ENCODE measurements at places on chromosomes 16 and 17.

- no peak for DNase-seq
Observed at GRCh38 chr17:18974407-18975149, 22.6 kb downstream of the SLC5A10 start.

- no peak for DNase-seq
Observed at GRCh38 chr17:68737761-68738443, 136.7 kb upstream of the FAM20A start.

DNA sequence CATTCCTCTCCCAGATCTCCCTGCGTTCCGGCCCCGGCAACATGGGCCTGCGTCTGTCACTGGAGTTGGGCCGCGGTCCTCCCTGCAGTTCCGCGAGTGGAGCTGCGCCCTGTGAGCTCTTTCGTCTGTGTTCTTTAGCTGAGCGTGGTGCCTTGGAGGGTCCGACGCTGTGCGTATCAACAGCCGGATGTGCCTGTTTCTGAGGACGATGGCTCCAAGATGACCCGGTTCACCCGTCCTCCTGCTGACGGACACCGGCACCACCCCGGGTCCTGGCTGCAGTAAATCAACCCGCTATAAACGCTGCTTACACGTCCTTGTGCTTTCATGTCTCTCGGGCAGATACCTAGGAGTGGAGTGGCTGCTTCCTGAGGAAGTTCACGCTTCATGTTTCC, 44.8 kb upstream of the GNG13 start:
- no peak for DNase-seq

- DNase-seq = no peak
Observed at GRCh38 chr17:19650826-19651225, 2.3 kb downstream of the ALDH3A2 start.

- no peak for DNase-seq
Observed at GRCh38 chr17:53749178-53749577, 73.5 kb upstream of the KIF2B start.

DNA sequence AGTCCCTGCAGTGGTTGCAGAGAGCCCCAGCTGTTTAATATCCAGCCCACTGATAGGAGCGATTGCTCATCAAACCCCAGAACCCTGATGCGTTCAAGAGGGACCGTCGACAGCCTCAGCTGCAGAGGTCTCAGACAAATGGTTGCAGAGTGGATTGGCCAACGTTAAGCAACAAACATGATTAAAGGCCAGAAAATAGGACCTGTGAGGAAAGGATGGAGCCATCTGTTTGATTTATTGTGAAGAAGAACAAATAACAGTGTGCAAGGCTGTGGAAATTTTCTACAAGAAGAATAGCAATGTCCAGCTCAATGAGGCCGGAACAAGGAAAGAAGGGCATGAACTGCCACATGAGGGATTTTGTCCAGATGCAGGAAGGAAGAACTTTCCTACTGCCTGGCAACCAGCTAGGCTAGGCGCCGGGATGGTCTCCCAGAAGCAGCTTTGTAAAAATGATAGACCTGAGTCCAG, 138.4 kb upstream of the DNAH9 start:
- no peak for DNase-seq

DNA sequence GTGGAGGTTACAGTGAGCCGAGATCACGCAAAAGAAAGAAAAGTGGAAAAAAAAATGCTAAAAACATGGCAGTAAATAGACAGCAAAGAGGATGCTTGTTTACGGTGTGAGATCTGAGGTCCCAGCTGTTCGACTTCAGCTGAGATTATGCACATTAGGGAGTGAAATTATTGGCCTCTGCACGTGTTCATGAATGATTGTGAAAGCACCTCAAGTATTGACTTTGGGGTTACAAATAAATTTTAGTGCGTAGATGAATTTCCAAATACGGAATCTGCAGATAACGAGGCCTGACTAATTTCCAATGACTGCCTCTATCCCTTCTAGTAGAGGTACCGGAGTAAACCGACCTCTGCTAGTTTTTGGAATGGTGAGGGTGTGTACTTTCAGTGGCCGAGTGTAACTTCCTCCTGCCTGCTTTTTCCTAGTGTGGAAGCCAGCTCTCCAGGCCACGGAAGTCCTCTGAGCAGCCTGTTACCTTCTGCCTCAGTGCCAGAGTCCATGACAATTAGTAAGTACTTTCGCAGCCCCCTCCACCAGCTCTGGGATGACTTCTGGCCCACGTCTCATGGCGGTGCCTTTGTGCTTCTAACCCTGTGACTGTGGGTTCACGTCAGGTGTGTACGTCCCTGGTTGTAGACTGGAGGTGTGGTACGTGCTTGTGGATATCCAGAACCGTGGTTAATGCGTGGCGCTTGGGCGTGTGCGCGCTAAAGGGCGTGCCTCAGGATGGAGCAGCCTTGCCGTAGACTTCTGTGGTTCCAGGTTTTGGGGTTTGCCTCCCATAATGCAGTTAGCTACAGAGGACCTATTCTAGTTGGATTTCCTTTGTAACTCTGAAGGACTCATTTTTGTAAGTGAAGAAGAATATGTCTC, 102.1 kb downstream of the SNX29 start:
- DNase-seq = no peak

DNA sequence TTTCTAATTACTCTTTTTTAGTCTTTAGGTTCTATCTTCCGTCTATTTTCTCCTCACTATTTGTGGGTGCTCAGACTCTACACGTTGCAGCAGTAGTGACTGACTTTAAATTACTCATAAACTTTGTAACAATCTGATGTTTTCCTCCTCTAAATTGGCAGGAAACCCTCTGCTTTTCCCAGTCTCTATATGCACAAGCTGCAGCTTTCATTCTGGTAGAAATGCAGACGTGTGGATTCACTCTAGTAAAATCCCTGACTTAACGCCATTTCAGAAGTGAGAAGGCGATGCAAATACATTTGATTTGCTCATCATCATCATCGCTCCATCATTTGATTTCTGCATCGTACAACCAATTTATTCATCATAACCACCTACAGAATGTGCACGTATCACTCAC, 561.0 kb upstream of the ZFHX3 start:
- DNase-seq = no peak

DNA sequence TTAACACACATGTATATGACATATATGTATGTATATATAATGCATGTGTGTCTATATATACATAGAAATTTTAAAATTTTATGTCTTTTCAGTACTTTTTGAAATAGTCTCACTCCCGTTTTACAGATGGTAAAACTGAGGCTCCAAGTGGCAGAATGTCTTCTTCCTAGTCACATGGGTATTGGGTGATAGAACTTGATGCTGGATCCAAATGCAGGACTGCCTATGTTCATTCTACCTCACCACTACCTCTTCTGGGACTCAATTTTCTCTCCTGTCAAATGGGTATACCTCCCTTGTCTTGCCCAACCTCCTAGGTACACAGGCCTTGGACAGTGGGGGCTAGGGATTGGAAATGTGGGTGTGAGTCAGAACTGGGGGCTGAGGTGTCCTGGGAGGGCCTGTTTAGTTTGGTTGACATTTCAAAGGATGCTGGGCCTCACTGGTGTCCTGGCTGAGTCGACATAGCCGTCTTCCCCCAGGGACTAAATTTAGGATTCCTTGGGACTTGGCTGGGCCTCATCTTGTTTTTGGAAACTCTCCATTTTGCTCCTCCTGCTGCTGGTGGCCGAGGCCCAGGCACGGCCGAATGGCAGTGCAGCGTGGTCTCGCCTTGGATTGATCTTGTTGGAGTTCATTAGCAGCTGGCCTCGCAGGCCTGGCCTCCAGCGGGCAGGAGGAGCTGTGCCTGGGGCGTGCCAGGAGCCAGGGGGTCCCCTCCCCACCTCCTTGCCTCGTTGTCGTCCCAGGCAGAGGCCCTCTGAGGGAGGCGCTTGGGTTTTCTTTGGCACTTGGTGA, 25.9 kb downstream of the NKD1 start:
- DNase-seq = no peak

DNA sequence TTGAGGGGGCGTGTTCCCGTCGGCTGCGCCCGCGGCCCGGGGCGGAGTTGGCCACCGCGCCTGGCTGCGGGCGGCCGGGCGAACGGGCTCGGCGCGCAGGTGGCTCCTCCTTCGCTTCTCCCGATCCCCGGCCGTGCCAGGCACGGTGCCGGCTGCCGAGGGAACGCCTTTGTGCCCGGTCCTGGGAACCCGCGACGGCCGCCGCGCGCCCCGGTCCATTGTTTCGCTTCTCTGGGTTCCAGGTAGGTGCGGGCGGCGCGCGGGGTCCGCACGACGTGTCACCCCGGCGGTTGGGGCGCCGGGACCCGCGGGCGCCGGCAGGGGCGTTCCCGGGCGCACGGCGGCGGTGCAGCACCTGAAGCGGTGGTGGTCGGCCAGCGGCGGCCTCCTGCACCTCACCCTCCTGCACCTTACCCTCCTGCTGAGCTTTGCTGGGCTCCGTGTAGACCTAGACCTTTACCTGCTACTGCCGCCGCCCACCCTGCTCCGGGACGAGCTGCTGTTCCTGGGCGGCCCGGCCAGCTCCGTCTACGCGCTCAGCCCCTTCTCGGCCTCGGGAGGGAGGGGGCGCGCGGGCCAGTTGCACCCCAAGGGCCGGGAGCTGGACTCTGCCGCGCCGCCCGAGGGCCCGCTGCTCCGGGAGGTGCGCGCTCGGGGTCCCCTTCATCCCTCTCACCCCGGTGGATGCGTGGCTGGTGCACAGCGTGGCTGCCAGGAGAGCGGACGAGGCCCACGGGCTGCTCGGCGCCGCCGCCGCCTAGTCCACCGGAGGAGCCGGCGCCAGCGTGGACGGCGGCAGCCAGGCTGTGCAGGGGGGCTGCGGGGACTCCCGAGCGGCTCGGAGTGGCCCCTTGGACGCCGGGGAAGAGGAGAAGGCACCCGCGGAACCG, 99.9 kb downstream of the EFCAB13 start:
- DNase-seq = no peak

- DNase-seq = no peak
Observed at GRCh38 chr16:87274794-87275193, 42.4 kb downstream of the C16orf95 start.

- DNase-seq = no peak
Observed at GRCh38 chr17:35018814-35019213, 38.5 kb downstream of the LIG3 start.

DNA sequence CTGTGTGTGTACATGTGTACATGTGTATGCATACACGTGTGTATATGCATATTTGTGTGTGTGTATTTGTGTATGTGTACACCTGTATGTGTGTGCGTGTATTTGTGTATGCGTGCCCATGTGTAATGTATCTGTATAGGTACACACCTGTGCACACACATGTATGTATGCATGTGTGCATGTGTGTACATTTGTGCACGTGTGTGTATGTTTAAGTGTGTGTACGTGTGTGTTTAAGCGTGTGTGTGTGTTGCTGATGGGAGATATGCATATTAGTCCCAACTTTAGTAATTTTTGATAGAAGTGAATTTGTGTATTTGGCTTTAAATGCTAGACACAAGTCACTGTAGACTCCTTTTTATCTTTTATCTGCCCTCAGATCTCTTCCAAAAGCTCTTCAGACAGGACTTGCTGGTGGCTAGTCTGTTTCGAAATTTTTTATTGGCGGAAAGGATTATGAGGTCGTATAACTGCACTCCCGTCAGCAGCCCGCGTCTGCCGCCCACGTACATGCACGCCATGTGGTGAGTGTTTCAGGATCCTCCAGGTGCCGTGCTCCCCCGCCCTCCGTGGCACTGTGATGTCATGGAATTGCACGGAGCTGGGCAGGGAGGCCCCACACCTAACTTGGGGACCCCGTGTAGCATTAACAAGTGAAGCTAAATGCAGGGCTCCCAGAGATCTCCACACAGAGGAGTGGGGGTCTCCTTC, 168.8 kb upstream of the CHMP6 start:
- DNase-seq = no peak

Data from activated T-helper 9 cell treated with anti-CD3 and anti-CD28 coated beads, Interleukin-2, amount 50 U/mL, for 16 hours (primary cell).